ENCODE measurements at places on chromosomes 12 and 14.
A peak's percentile ranks its signal among the peaks of the same experiment; 100 is the strongest.

DNA sequence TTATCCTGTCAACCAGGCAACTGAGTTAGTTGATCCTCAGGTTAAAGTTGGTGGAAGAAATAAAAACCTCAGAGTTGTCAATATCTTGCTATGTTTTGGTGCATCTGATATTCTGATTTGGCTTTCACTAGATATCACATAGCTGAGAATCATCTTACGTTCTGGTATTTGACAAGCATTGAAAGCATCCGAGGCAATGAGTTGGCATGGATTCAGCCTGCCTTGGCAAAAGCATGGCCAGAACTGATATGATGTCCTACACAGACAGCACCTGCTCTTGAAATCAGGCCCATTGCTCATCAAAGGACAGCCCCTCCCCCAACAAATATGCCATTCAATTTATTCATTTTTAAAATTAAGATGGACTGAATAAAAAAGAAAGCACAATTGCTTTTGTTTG, 320.7 kb upstream of the ATP2B1 start:
- no peak for DNase-seq

DNA sequence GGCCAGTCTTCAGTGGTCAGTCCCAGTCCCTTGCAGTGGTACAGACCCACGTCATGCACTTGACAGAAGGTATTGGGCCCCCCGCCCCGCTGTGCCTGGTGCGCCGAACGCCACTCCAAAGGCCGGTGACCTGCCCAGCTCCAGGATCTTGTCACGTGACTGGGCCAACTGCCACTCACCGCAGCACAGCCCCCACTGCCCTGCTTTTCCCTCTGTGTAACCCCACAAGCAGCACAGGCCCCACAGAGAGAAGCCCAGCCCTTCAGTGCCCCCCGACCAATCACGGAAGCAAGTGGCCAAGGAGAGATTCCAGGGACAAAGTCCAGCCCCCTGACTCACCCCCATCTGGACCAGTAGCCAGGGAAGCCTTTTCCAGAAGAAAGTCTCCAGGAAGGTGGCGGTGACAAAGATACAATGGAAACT, 498 bp downstream of the GPR132 start:
- DNase-seq = peak; percentile 57

- DNase-seq = no peak
Measured at GRCh38 chr12:2613326-2614073, 181.3 kb upstream of the FKBP4 start.

- DNase-seq = no peak
Measured at GRCh38 chr12:53500142-53500775, 824 bp upstream of the TARBP2 start.

- no peak for DNase-seq
Measured at GRCh38 chr12:51403159-51403558, 12.0 kb upstream of the GALNT6 start.

GRCh38 chr14:75277815-75278421, 710 bp upstream of the FOS start:
- DNase-seq = no peak

DNA sequence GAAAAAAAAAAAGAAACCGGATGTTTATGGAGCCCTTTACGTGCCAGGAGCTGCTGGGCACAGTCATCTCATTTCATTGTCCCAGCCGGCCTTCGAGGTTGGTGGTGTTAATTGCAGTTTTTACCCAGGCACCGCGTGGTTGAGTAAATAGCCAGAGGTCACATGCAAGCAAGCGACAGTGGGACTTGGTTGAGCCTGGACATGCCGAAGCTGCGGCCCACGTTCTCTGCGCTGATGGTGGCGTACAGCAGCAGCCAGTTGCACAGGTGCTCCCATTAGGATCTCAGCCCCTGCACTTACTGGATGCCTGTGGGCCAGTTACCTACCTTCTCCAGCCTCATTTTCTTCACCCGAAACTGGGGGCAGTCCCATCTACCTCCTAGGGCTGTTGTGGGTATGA, 54.0 kb downstream of the TSPAN9 start:
- DNase-seq = no peak

DNA sequence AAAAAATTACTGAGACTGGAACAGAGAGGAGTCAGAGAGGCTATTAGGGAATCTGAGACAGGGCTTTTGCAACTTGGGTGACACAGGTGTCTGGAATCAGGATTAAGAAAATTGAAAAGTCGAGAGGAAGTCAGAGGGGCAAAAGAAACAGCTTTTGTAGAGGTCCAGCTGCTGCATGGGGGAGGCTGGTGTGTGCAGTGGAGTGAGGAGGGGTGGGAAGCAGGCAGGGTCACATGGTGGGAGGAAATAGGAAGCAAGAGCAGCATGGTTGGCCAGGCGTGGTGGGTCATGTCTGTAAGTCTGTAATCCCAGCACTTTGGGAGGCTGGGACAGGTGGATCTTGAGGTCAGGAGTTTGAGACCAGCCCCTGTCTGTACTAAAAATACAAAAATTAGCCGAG, 69.7 kb upstream of the VRK1 start:
- DNase-seq = no peak

DNA sequence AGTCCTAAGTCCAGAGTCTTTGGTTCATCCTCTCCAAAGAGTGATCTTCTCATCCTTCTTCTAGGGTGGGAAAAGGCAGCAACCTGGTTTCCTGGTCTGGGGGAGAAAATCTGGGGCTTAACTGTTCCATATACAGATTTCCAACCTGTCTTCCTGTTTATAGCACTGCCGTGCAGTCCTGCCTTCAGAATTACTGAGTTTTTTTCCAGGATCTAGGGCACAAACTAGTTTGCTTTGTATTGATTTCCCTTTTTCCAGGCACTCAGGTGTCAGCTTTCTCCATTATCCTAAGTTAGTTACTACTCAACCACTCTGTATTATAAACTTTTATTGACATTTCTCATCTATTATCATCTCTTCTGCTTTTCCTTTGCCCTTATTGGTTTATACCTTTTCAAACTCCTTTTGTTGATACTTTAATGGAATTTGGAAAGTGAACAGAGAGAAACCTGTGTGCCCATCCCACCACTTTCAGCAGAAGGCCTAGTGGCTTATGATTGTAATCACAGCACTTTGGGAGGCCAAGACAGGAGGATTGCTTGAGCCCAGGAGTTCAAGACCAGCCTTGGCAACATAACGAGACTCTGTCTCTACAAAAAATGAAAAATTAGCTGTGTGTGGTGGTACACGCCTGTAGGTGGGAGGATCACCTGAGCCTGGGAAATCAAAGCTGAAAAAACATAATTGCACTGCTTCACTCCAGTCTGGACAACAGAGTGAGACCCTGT, 4.1 kb upstream of the LYZ start:
- no peak for DNase-seq

- no peak for DNase-seq
Measured at GRCh38 chr12:64944966-64945365, 120.5 kb downstream of the TBC1D30 start.

DNA sequence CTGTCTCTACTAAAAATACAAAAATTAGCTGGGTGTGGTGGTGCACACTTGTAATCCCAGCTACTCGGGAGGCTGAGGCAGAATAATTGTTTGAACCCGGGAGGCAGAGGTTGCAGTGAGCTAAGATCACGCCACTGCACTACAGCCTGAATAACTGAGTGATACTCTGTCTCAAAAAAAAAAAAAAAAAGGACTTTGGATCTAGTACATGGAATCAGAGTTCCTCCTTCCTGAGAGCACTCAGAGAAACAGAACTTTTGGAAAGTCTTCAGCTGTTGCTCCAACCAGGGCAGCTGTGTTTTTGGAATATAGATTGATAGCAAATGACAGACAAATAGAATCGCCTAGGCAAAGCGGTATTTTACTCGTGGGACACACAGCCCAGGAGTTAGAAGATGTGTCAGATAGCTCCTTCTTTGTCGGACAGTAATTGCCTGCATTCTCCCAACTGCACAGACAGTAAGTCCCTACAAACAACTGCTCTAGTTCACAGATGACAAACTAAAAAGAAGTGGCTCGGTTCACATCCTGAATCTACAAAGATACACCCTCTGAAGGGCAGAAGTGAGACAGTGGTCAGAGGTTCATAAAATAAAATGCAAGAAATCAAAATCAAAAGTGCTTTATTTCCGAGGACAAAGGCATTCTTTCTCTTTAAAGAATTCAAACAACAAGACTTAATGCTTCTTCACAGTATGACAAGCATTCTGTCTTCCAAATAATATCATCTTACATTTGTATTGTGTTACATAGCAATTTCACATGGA, 17.1 kb upstream of the NEK9 start:
- DNase-seq = no peak

GRCh38 chr12:6097411-6097810, 27.1 kb downstream of the VWF start:
- DNase-seq = no peak

- no peak for DNase-seq
Measured at GRCh38 chr14:50719911-50720759, 52.0 kb upstream of the SAV1 start.

GRCh38 chr14:75519394-75519793, 2.9 kb upstream of the BATF start:
- DNase-seq = no peak

DNA sequence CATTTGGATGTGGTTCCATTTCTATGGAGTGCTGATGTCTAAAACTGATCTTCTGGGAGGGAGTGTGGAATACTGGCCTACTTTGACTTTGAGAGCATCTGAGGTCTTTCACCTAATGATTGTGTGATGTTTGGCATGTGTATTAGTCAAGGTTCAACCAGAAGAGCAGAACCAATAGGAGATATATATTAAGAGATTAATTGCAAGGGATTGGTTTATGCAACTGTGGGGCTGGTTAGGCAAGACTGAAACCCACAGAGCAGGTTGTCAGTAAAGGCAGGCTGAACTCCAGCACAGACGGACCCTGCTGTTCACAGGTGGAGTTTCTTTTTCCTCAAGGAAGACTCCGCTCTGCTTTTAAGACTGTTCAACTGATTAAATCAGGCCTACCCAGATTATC, 11.6 kb downstream of the BMAL2 start:
- DNase-seq = no peak

DNA sequence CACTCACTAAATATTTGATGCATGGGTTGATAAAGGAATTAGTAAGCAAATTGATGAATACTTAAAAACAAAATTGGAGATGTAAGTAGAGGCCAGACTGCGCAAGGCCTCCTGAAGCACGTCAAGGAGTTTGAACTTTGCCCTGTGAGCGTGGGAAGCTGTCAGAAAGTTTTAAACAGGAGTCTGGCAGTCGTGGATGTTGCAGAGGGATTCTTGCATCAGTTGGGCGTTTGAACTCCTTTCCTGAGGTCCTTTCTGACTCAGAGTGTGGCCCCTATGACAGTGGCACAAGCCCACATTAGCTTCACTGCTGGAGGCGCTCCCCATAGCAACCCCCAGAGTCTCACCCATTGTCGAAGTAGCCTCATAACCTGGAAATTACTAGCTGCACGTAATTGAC, 17.9 kb upstream of the IL22 start:
- DNase-seq = no peak

GRCh38 chr12:132029503-132030300, 80.0 kb downstream of the EP400 start:
- no peak for DNase-seq

GRCh38 chr14:100714258-100714892, 12.3 kb upstream of the DLK1 start:
- DNase-seq = peak; percentile 13

GRCh38 chr12:66063916-66064315, 66.6 kb downstream of the LLPH start:
- no peak for DNase-seq

- DNase-seq = no peak
Measured at GRCh38 chr12:88472775-88473174, 107.5 kb downstream of the KITLG start.

GRCh38 chr12:90910958-90911357, 44.0 kb downstream of the CCER1 start:
- DNase-seq = no peak
